ENCODE measurements at places on chromosomes 12 and 14.

DNA sequence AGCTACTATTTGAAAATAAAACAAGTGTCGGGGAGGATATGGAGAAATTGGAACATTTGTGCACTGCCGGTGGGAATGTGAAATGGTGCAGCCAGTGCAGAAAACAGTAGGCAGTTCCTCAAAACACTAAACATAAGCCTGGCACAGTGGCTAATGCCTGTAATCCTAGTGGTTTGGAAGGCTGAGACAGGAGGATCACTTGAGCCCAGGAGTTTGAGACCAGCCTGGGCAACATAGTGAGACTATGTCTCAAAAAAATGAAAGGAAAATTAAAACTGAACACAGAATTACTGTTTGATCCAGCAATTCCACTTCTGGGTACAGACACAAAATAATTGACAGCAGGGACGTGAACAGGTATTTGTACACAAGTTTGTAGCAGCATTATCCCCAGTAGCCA, 12.6 kb downstream of the SIVA1 start:
- no peak for DNase-seq

DNA sequence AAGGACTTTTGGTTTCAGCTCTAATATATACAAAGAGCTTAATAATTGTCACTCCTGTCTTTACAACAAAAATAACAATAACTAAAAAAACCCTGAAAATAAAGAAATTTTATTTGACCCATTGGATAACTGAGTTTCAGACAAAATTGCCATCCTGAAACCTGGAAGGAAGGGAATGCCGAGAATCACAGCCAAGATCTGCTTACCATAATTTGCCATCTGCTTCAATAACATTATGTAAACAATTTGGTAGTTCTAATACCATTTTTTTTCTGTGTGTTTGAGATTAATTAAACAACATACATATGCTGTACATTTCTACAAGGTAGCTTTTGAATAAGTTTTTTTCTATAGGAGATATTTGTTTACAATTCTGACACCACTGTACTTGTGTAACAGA, 596.3 kb upstream of the MGAT4C start:
- no peak for DNase-seq

DNA sequence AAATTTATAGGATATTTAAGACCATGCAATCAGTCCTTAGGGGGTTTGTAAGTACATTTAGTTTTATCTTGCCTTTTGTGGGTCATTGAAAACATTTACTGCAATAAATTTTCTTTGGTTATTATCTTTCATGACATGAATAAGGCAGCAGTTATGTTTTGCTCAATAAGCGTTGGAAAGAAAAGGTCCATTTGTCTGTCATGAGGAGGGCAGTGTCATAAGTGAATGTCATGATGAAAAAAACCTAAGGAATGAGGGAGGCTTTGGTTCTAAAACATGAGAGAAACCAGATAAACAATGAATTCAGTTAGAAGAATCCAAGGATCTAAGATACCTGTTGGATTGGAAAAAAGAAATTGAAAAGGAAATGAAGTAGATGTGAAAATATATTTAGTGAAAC, 209.4 kb downstream of the NAV3 start:
- DNase-seq: no peak

GRCh38 chr12:131894981-131895639, 688 bp downstream of the ULK1 start:
- DNase-seq: no peak

GRCh38 chr12:89501793-89502192, 22.8 kb downstream of the GALNT4 start:
- DNase-seq: no peak

- DNase-seq: no peak
Measured at GRCh38 chr12:92554158-92555073, 148.4 kb upstream of the PLEKHG7 start.

GRCh38 chr14:51666826-51667225, 15.1 kb downstream of the FRMD6 start:
- no peak for DNase-seq

GRCh38 chr12:59517522-59517921, 78.3 kb upstream of the SLC16A7 start:
- DNase-seq: no peak
